ENCODE measurements at places on chromosomes 1 and 21.

GRCh38 chr1:19812875-19813642 is 2.0 kb downstream of the RNF186 start:
- DNase-seq = no peak

DNA sequence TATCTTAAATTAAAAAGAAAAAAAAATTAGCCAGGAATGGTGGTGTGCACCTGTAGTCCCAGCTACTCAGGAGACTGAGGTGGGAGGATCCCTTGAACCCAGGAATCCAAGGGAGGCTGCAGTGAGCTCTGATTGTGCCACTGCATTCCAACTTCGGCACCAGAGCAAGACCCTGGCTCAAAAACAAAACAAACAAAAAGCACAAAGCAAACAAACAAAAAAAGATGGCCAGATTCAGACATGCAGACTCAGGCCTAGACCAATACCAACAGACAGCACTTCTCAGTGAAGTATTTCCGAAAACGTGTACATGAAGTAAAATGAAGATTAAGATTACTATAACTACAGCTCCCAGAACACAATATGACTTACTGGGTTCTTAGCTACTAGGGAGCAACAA is 10.6 kb downstream of the SLC35D1 start:
- DNase-seq = no peak

DNA sequence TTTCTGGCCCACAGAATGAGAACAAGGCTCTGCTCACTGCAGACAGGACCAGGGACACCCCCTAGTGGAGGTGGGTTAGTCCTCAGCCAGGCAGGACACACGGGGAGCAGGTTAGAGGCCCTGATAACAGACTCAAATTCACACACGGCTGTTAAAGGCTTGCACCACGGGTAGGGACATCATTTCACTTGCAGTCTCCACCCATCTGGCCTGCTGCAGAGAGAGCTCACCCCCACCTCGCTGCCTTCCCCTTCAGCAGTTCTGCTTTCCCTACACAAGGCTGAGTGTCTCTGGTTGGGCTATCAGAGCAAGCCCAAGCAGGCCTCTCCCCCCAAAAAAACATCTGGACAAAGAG is 20.6 kb downstream of the MEF2D start:
- DNase-seq = no peak

GRCh38 chr21:46036696-46037330 is 55.2 kb downstream of the COL6A1 start:
- DNase-seq = no peak

- DNase-seq = no peak
These were observed 25.4 kb upstream of the SRP9 start for GRCh38 chr1:225752245-225752644.

DNA sequence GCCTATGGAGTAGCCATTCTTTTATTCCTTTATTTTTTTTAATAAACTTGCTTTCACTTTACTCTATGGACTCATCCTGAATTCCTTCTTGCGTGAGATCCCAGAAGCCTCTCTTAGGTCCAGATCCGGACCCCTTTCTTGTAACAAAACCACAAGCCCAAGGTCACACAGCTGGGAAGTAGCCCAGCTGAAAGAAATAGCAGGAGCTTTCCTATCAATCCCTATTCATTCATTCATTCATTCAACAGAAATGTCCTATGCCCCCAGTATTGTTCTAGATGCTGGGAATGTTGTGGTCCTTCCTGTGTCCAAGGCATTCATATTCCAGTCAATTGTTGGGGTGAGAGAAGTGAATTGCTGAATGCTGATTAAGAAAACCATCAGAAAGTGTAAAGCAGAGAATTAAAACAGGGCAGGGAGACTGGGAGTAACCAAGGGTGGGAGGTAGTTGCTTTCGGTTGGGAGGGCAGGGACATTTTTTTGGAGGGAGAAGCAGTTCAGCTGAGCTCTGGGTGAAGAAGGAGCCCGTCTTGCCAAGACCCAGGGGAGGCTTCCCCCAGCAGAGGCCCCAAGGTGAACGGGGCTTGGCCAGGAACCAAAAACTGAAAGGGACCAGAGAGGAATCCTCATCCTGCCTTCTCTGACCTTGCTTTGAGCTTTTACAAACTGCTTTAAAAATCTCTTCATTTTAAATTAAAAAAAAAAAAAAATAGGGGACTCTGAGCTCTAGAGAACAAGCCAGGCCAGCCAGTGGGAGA is 10.8 kb downstream of the PLA2G2D start:
- DNase-seq = no peak

- DNase-seq = no peak
These were observed 54.5 kb upstream of the MRPS6 start for GRCh38 chr21:34018910-34019309.

DNA sequence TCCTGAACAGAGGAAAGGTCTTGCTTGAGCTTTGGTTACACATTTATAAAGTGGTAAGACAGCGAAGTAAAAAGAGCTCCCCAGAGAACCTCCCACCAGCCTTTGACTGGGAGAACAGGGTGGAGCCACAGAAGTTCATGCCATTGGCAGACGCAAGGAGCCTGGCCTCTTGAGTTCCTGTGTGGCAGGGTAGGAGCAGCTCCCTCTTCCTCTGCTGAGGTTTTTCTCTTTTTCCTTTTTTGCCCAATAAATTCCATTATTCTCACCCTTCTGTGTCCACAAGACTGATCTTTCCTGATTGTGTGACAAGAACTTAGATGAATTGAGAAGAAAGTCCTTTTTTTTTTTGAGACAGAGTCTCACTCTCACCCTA is 4.3 kb downstream of the THEM4 start:
- DNase-seq = no peak

All from head of caudate nucleus (tissue), 42 donors.